ENCODE measurements at places on chromosomes 2 and 18.

GRCh38 chr2:22035361-22035830, 911.6 kb downstream of the TDRD15 start:
- DNase-seq, result no peak

GRCh38 chr18:46725310-46725709, 31.5 kb downstream of the ST8SIA5 start:
- no peak for DNase-seq

- no peak for DNase-seq
These were observed 94.8 kb upstream of the HNRNPA3 start for GRCh38 chr2:177117755-177118154.

DNA sequence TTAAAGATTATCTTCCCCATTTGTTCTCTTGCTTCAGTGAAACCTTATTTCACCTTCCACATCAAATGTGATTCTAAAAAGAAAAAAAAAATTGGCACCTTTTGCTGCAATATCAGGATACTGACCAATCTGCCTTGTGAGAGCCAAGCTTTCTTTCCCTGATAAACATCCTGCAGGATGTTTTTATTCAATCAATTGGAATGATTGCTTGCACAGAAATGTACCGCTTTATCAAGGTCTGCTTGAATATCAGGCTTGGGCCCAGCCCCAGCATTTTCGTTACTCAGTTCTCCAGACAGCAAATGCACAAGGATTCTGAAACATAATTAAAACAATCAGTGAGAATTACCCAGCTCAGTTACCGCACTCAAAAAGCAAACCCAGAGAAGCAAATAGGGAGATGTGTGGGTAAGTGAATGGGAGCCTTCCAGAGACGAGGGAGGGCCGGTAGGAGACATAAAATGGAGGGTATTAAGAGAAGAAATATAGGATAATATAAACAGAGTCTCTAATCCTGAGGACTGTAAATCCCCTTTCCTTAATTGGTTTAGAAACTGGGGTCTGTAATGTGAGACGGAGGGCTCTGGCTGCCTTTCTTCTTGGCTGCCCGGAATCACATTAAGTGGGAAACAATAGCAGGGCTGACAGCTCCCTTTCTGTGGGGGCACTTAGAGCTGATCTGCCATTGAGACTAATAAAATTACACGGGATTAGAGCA, 291.8 kb downstream of the ICOS start:
- no peak for DNase-seq

- DNase-seq, result no peak
These were observed 9.8 kb downstream of the ACP1 start for GRCh38 chr2:274503-274902.

- DNase-seq, result no peak
These were observed 63.7 kb downstream of the VIL1 start for GRCh38 chr2:218482651-218483050.

GRCh38 chr2:129255610-129256313, 723.7 kb upstream of the RAB6C start:
- DNase-seq, result no peak

Measured in CD4-positive, alpha-beta T cell treated with Interferon gamma for 1 hour (primary cell).